ENCODE measurements at places on chromosomes 11 and 22. TPM values are rescaled to one million over a fixed set of nuclear protein-coding genes. Genes with fewer than 3 reads are reported as not detected.
A peak's percentile ranks its signal among the peaks of the same experiment; 100 is the strongest.

GRCh38 chr22:24977370-24978221, 25.1 kb downstream of the KIAA1671 start:
- no peak for DNase-seq

CHRDL2 gene
- total RNA-seq: not detected

MAML2 gene
- 4.9 TPM for total RNA-seq

UPK3A gene
- total RNA-seq: 2.0 TPM

GRCh38 chr11:117840881-117841550, 16.5 kb upstream of the FXYD2 start:
- no peak for DNase-seq

ACR gene
- not detected for total RNA-seq

- peak; percentile 9 for DNase-seq
Measured at GRCh38 chr22:50691521-50691920, 18.9 kb downstream of the SHANK3 start.

POTEH gene
- total RNA-seq: not detected

OR8B4 gene
- total RNA-seq: not detected

GRCh38 chr22:31504282-31504681, 7.9 kb downstream of the SFI1 start:
- no peak for DNase-seq

TMPRSS5 gene
- total RNA-seq: 0.07 TPM

- no peak for DNase-seq
Measured at GRCh38 chr11:863023-863909, 20.6 kb downstream of the TSPAN4 start.

- DNase-seq: no peak
Measured at GRCh38 chr11:64998690-64999431, 2.1 kb upstream of the BATF2 start.

DNA sequence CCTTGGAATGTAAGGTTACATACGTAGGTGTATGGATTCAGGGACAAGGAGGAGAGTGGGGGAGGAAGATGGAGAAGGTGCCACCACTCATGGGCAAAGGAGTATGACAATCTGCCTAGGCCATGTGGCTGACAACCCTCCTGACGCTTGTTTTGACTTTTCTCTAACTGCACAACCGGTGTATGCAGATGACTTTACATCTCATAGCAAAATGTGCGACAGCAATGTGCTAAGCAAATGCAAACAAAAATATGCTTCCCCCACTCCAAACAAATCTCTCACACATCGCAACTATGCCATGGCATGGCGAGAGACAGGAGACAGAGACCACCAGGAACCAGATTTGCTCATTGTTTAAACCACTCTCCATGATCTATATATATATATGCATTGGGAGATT, 191.8 kb downstream of the BLID start:
- DNase-seq: no peak

GRCh38 chr11:93494357-93494756, 48.8 kb downstream of the SMCO4 start:
- DNase-seq: peak; percentile 95

DNA sequence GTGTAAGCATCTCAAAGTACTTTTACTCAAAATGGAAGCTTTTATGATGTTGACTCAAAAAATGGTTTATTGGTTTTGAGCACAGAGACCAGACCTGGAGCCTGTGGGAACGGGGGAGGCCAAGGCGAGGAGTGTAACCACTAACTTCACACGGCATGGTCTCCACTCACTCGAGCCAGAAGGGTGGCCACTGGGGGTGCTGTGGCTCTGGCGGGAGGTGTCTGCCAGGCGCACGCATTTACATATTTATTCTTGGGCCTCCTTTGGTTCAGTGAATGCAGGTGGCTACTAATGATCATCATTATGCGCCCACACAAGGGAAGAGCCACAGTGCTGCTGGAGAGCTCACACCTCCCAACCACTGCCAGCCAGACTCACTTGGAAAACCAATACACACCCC, 64.6 kb downstream of the FLRT1 start:
- no peak for DNase-seq

GRCh38 chr22:19807914-19808872, 46.5 kb downstream of the GNB1L start:
- no peak for DNase-seq

TESMIN gene
- total RNA-seq: 7.5 TPM

DNA sequence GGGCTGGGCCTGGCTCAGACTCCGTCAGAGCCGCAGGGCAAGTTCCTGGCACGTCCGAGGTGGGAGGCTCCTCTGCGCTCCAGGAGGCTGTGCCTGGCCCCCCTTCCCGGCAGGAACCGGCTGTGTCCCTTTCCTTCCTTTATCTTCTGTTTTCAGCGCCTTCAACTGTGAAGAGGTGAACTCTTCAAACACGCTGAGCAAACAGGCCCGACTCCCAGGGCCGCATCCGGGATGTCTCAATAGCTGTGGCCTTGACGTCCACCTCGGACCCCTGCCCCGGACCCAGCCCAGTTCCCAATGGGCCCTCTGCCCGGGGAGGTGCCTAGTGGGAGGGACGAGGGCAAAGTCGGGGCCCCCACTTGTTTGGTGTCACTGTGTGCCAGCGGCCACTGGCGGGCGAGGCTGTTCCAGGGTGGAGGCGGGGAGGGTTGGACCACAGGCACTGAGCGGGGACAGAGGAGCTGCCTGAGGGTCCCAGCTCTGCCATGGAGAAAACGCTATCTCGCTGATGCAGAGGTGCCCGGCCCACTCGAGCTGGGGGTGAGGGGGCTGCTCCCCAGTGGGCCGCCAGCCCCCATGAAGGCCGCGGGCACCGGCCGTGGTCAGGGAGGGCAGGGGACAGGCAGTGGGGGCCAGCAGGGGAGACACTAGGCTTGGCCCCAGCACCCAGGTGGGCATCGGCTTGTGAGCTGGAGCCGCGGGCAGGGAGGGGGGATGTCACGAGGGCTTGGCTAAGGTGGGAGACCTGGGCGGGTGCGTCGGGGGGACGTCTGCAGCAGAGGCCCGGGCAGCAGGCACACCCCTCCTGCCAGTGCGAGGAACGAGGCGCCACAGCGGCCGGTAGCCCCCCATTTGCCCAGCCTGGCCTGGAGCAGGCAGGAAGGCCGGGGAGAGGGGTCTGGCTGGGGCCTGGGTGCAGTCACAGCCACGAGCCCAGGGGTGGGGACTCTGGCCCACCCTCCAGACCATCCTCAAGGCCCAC, 2.7 kb upstream of the MUC5B start:
- no peak for DNase-seq

DNA sequence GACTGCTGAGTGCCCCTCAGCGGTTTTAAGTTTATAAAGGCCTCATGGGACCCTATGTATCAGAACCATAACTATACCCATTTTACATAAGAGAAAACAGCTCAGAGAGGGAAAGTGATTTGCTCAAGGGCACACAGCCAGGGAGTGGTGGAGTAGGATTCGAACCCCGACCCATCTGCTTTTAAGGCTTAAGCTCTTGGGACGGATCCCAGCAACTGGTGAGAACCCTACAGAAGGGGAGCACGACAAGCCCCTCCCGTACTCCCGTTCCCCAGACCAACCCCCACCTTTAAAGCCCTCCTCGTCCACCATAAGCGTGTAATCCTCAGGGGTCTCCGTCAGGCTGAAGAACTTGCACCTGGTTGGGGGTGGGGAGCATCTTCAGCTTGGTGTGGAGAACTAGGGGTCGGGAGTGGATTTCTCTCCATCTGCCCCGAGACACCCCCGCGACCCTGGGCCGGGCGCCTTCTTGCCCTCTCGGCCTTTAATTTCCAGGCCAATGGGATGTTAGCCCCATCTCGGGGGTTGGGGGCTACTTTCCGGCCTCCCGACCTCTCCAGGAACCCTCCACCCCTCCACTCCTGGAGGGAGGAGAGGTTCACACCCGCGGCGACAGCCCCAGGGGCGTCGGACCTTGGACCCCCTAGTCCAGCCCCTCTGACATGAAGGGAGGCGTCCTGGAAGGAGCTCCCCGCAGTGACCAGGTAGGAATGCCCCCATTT, 725 bp downstream of the CASTOR1 start:
- DNase-seq: no peak

DNA sequence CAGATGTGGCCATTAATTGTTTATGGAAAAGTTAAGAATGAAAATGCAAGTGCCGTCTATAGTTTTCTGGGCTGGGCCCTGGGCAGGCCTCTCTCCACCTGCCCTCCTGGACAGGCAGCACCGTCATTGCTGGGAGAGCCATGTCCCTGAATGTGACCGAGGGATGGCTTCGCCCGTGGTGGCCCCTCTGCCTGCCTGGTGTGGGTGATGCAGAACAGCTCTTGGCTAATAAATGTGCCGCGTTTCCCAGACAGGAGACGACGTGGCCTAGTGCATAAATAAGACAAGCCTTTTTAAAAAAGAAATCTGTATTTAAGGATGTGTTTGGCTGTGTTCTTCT, 407.3 kb downstream of the TBC1D22A start:
- no peak for DNase-seq

DNA sequence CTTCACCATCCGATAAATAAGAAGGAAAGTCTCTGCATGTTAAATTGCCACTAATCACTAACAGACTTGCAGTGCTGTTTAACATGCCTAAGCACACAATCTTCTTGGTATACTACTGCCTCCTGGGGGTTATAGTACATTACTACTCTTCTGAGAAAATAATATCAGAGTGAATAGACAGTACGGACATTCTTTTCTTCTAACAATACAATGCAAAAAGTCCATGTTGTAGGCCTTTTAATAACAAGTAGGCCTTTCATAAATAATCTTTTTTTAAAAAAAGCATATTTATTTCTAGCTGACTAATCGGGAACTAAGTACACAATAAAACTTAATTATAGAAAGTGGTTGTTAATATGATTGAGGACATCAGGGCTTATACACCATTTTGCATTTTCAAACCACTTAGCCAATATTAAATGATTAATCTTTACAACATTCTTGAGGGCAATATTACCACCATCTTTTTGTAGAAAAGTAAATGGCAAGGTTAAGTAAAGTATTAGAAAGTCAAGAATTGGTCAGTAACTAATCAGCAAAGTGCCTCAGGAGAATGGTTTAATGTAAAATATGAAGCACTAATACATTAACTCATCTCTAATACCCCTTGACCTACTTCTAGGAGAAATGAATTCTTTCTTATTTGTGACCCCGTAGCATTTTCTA, 84.7 kb downstream of the TTC28 start:
- peak; percentile 42 for DNase-seq

GRCh38 chr11:120098503-120099020, 39.4 kb downstream of the TRIM29 start:
- no peak for DNase-seq

- no peak for DNase-seq
Measured at GRCh38 chr11:100823360-100823759, 136.3 kb downstream of the ARHGAP42 start.

DNA sequence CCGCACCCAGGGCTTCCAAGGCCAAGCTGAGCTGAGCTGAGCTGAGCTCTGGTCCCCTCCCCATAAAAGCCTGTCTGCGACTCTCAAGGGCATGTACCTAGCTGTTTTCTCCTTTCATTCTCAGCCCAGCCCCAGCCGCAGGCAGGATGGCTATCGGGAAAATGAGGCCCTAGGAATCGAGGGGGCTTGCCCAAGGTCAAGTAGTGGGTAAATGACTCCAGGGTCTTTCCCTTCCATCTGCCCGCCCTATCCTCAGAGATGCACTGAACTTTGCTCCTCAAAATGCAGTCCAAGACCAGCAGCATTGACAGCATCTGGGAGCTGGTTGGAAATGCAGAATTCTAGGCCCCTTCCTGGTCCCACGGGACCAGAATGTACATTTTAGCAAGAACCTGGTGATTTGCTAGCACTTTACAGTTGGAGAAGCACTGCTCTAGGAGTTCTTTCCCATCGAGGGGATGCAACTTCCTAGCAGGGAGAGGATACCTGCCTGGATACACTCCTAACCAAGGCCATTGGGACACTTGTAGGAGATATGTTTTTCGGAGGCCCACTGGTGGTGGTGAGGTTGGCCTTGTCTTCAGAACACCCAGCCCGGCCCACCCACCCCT, 43.2 kb upstream of the ACCSL start:
- no peak for DNase-seq

GDPD4 gene
- total RNA-seq: not detected

HBD gene
- not detected for total RNA-seq

OR52N4 gene
- not detected for total RNA-seq

DNA sequence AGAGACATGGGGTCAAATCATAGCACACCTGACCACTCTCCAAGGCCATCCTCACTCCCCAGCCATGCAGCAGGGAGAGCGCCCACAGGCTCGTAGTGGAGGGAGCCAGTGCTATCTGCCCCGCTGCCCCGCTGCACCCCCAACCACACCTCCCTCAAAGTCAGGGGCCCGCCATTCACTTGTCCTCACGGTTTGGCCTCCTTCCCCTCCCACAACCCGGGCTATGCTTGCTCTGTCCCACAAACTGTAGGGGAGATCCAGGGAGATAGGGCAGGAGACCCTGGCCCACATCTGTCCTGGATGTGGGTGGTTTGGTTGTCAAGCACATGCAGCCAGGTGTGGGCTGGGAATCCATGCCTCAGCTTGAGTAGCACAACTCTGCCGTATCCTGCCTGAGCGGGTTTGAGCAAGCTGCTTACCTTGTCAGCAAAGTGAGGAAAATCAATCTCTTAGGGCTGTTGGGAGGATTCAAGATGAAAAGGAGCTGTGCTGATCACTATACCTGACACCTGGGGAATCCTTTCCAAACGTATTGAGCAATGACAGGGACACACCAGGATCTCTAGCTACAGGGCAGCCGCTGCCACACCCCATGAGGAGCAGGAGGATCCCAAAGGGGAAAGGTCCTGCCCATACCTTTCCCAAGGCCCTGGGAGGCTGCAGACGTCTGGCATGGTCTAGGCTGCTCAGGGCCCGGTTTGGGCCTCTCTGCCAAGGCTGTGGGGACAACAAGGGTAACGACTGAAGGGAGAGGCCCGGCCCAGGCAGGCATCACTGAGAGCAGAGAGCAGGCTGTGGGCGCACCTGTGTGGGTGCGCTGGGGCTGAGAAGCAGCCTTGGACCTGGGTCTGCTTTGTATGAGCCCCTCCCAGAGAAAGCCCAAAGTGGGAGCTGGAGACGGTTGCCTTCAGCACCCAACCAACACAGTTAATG, 23.3 kb downstream of the KCNJ5 start:
- DNase-seq: no peak

- DNase-seq: no peak
Measured at GRCh38 chr22:29150701-29151100, 55.0 kb upstream of the EMID1 start.

OR56A4 gene
- not detected for total RNA-seq

GRCh38 chr22:33873186-33873585, 47.1 kb downstream of the LARGE1 start:
- DNase-seq: no peak

GPR83 gene
- total RNA-seq: 0.12 TPM

DNA sequence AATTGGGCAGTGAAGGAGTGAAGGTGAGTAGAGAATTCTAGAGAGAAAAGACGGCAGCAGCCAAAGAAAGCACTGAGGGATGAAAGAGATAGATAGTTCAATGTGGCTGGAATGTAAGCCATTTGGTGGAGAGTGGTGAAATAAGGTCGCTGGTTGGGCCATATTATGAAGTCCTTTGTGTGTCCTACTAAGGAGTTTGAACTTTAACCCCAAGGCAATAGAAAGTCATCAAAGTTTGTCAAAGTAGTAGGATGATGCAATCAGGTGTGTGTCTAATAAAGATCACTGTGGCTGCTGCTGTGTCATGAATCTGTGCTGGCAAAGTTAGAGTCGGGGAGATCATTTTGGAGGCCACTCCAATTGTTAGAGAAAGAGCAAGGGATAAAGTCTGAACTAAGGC, 18.7 kb downstream of the RNF121 start:
- no peak for DNase-seq

All from epithelial cell of proximal tubule (primary cell).